ENCODE measurements at places on chromosomes 16 and 17.
A peak's percentile ranks its signal among the peaks of the same experiment; 100 is the strongest.

DNA sequence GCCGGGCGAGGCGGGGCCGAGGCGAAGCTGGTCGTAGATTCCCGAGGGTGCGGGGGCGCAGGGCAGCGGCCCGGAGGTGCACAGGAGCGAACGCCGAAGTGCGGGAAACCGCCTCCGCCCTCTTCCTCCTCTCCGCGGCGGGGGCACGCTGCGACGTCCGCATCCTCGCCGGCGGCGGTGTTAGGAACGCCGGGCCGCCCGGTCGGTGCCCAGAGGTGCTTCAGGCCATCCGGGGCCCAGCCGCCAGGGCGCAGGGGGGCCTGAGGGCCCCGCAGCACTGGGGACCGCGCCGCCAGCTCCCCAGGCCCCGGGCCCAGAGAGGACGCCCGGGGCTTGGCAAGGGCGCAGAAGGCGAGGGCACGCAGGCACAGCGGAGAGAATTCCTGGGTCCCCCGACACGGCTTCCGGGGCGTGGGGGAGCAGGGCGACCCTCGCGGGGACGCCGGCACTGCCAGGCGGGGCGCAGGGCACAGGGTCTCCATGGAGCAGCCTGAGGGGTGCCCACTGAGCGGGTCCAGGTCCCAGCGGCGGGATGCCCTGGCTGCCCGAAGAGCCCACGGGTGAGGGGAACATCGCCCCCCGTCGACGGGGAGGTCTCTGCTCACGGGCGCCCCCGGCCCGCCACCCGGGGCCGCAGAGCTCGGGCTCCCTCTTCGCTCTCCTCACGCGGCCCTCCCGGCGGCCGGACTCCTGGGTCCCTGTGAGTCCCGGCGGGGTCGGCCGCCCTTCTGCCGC, 576 bp downstream of the EPOP start:
- DNase-seq, result no peak

DNA sequence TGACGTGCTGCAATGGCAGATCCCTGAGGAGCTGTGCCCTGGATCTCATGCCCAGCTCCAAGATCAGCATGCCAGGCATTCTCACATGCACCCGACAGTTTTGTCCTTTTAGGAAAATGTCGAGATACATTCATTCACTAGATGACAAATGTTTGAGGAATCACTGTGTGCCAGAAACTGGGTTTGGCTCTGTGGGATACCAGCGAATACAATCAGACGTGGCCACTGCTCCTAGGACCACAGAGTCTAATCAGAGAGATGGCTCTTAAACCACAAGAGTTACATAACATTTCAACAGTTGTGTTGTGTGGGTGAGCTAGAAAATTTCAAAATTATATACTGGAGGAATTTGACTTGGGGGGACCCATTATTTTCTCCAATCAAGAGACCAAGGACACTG, 579.7 kb downstream of the CDH13 start:
- no peak for DNase-seq

DNA sequence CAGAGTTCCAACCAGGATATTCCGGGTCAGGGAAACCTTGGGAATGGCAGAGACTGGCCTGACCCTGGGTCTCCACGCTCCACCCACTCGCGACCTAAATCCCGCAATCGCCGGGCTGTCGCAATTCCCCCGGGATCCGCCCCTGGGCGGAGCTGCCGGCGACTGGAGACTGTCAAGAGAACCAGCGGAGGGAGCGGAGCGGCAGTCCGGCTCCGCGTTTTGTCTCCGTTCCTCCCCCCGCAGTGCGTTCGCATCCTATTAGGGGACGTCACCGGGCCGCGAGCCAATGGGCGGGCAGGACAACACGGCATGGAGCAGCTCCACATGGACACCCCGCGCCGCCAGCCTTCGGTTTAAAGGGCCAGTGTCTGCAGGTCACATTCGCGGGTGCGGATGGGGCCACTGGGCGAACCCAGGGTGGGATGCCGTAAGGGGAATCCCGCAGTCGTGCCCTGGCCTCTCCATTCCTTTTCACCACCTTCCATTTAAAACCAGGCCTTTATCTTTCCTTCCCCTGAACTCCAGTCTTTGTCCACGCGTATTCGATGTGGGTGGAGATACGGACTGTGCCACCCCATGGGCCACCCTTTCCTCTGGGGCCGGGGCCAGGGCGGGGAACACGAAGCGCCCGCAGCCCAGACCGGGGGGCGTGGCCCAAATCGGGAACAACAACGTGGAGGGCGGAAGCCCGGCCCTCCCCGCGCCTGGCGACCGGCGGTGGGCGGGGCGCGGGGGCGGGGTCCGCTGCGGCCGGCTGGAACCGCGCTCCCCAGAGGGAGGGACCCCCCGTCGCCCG, 764 bp upstream of the MNT start:
- peak; percentile 97 for DNase-seq

DNA sequence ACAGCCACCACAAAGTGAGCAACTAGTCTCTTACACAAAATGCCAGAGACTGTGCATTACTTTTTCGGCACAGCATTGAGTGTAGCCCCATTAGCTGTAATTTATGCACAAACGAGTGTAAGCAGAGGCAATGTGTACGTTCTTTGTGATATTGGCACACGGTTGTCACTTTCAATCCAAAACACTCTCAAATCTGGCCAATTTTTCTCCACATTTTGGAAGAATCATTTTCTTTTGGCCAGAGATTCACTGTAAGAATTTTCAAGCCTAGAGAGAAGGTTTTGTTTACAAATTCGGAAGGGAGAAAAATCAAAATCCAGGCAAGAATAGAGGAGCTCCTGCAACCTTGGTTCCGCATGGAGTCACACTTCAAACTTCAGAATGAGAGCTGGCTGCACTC, 15.4 kb upstream of the KIF2B start:
- DNase-seq, result no peak

- no peak for DNase-seq
Measured at GRCh38 chr16:89233678-89234490, 16.4 kb downstream of the ZNF778 start.

DNA sequence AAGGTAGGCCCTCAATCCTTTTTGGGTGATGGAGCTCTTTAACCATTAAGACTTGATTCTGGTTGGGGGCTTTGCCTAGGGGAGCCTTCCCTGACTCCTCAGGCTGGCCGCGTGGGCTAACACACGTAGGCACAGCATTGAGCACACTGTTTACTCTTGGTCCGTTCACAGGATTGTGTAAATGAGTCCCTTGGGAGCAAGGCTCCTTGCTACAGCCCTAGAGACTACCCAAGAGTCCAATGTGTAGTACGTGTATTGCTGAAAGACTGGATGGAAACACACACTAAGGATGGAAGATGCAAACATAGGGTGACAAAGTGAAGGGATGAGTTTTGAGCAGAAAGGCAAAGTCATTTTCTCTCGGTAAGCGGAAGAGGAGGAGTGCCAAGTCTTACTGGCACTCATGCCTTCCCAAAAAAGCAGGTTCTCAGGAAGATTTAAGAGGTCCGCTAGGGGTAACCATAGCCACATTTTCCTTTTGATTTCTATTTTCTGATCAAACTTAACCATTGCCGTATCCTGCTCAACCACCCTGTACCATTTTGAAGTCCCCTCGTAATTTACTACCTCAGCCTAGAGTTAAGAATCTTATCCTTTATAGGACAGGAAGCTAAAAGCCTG, 911 bp upstream of the ITGA2B start:
- no peak for DNase-seq

DNA sequence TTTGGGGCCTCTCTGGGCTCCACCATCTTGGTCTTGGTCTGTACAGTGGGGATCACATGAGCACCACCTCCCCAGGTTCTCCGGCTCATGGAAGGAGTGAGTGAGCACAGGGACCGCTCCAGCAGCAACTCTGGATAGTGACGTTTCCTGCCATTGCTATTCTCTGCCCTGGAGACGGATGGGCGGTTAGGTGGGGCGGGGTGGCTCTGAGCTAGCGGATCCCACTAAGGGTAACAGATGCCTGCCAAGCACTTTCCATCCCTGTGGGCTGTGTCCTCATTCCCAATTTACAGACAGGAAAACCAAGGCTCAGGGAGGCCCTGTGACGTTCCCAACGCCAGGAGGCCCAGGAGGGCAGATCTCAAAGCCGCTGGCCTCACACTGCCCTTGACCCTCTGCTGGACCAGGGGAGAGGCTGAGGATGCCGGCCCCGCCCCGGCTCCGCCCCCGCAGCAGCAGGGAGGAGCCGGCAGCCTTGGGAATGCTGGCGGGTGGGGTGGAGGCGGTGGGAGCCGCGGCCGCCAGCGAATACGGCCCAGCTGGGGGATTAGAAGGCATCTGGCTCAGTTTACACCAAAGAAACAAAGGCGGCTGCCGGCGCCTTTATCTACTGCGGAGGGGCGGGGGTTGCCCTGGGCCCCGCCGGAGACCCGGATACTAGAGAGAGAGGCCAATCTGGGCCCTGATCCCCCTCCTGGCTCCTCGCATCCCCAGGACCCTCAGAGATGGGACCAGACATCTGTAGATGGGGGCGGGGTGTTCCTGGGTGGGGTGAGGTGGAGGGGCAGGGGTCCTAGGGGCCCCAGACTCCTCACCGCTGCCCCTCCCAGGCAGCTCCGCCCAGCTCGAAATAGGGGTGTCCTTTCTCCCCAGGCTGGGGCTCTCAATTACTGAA, 122.3 kb upstream of the CIBAR2 start:
- no peak for DNase-seq

- DNase-seq, result no peak
Measured at GRCh38 chr17:75878174-75878998, at the start of gene TRIM47. TSS of gene TRIM47 (minus strand) at chr17:75878581. CDS start at chr17:75878548, 33 bp downstream.

DNA sequence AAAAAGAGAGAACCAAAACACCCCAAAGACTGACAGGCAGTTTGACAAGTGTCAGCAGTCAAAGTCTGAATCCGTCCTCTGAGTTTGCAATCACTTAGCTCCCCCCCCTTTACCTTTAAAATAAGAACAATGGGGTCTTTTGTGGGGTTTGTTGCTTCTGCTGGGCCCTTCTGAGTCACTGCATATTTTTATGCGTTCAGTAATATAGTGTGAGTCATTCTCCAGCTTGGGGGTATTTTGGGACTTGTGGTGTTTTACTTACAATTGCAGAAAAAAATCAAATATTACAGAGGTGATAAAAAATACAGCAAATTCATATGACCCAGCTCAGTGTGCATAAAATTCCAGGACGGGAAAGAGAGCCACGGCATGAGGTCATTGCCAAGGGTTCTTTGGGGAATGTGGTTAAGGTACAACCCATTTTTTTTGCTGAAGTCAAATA, 120.1 kb downstream of the CYLD start:
- DNase-seq, result peak; percentile 52

DNA sequence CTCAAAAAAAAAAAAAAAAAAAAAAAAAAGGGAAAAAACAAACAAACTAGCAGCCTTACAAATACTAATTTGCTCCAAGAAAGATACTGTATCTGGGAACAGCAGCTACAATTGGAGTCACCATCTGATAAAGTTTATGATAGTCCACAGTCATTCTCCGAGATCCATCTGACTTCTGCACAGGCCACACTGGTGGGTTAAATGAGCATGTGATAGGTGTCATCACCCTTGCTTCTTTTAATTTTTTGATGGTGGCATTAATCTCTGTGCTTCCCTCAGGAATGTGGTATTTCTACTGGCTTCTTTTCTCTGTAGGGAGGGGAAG, 49.6 kb downstream of the BCL7C start:
- DNase-seq, result no peak

DNA sequence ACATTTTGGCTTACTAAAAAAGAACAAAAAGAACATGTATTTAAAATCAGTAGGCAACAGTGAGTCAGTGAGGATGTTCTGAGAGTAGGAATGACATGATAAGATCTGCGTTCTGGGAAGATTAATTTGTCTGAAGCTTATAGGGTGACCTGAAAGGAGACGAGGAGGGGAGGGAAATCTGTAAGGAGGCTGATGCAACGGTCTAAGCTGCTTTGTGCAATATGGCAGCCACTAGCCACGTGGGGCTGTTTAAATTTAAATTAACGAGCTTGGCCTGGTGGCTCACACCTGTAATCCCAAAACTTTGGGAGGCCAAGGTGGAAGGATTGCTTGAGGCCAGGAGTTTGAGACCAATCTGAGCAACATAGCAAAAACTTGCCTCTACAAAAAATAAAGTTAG, 181.6 kb upstream of the CACNG3 start:
- DNase-seq, result no peak

DNA sequence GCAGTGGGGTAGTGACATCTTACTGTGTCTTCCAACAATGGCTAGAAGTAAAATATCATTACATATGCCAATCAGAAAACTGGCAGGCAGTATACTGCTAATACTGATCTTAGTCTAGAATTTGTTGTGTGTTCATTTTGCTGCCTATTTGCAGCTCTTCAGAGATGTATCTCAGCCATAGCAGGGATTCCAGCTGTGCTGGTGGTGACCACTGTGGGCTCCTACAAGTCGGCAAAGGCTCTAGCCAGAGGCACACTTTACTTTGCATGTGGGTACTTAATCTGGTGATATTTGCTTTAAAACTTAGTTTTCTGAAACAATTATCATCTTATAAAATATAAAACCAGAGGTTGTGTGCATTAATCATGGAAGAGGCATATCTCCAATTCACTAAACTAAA, 70.0 kb downstream of the TMC6 start:
- DNase-seq, result no peak

DNA sequence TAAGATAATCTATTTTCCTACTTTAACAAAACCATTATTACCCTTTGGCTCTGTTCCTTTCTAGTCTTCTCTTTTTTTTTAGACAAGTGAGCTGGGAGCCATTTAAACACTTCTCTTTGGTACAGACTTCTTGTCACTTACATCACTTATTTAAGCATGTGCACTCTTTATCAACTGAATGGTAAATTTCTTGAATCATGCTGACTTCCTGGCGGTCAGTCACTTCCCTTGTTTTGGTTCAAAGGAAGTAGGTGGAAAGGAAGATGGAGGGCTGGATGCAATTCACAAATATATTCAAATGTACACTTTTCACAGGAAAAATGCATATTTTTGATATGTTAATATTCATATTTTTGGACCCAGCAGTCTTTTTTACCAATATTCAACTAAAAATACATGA, 97.1 kb downstream of the ITFG1 start:
- DNase-seq, result no peak

- DNase-seq, result no peak
Measured at GRCh38 chr16:75261590-75262078, 10.2 kb upstream of the BCAR1 start.

DNA sequence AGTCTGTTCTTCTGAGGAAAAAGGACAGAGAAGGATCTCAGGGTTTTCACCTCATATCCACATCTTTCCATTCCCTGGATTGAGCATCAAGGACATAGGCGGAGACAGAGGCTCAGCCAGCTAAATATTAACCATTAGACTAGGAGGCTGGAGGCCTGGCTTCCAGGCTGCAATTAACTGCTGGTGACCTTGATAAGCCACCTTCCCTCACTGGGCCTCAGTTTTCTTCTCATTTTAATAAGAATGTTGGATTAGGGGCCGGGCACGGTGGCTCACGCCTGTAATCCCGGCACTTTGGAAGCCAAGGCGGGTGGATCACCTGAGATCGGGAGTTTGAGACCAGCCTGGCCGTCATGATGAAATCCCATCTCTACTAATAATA, 25.6 kb upstream of the CNOT1 start:
- DNase-seq, result no peak

- DNase-seq, result no peak
Measured at GRCh38 chr16:2191446-2191706, 5.0 kb downstream of the CASKIN1 start.

DNA sequence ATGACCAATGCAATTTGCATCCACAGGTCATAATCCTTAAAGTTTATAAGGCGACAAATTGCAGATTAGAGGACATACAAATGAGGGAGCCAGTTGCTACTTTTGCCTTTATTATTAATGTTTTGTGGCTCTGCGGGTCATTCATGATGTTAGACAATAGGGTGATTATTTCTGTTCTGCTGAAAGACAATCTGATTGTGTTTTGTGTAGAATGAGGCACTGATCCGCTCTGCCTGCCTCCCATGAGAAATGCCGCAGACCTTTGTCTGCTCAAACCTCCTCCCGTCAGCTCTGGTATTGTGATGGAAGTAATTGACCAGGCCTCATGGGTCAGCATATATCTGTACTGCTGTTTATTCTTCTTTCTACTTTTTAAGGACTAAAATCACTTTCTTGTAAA, 224.9 kb downstream of the PRKCA start:
- no peak for DNase-seq

Data from non-pigmented ciliary epithelial cell (primary cell).